ENCODE measurements at places on chromosomes 1 and 21.
A peak's percentile ranks its signal among the peaks of the same experiment; 100 is the strongest.

DNA sequence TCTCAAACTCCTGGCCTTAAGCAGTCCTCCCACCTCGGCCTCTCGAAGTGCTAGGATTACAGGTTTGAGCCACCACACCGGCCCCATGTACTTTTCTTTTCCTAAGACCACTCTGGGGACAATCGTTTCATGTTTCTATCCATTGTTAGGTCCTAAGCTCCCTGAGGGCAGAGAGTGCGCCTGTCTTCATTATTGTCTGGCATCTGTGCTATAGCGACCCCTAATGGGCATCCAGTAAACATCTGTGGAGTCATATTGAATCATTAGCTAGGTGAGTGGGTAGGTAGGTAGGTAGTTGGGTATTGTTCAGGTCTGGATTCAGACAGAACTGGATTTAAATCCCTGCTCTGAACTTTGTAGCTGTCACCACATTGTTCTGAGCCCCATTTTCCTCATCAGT is 66.1 kb downstream of the TMEM53 start:
- no peak overlapping the region for H3K27ac ChIP-seq
- no peak overlapping the region for H3K4me3 ChIP-seq
- H3K27me3 ChIP-seq = no peaks in the 10 kb centered on the region
- no peaks in the 10 kb centered on the region for H3K4me1 ChIP-seq
- no peaks in the 10 kb centered on the region for H3K36me3 ChIP-seq

GRCh38 chr1:1543706-1544099 is 3.3 kb upstream of the TMEM240 start:
- no peak for DNase-seq
- peaks cover 10% of the 10 kb centered on the region for H3K4me1 ChIP-seq
- no peaks in the 10 kb centered on the region for H3K27me3 ChIP-seq
- no peak overlapping the region for H3K27ac ChIP-seq
- H3K4me3 ChIP-seq = no peak overlapping the region
- no peaks in the 10 kb centered on the region for H3K36me3 ChIP-seq

- no peak overlapping the region for H3K4me3 ChIP-seq
- no peak for DNase-seq
- no peak overlapping the region for H3K27ac ChIP-seq
- H3K36me3 ChIP-seq = no peaks in the 10 kb centered on the region
These were observed 65.7 kb upstream of the NEK2 start for GRCh38 chr1:211741116-211741515.

DNA sequence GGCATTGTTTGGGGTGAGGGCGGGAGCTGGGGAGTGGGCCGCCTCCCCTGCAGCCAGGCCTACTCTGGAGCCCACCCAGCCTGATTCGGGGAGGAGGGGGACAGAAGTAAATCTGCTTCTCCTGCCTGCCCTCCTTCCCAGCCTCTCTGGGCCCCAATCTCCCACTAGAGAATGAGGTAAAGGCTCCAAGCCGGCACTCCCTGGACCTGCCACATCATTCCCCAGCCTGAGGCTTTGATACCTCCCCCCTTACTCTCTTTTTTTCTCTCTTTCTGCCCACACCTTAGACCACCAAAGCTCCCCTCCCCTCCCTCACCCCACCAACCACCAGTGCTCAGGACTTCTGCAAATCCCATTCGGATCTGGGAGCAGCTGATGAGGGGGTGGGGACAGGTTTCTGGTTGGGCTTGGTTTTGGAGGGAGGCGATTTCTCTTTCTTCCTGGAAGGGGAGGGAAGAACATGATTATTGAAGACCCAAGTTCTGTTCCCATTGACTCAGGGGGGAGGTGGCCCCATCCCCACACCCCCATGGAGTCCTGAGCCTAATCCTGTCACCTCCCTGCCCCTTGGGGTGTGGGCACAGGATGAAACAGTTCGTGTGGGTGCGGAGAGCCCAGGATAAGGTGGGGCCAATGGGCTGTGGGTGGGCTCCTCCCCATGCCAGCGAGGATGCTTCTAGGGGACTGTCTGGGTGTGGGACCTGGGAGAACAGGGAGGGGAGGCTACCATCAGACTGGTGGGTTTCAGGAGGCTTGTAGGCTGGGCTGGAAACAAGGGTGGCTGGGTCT is 1.3 kb downstream of the MAP7D1 start:
- H3K4me1 ChIP-seq = peaks cover 21% of the 10 kb centered on the region
- H3K27ac ChIP-seq = peak overlapping the region; percentile 98
- H3K4me3 ChIP-seq = peak overlapping the region; percentile 93
- no peaks in the 10 kb centered on the region for H3K27me3 ChIP-seq
- DNase-seq = no peak

GRCh38 chr1:35845766-35846165 is 37.2 kb upstream of the AGO1 start:
- H3K27ac ChIP-seq = no peak overlapping the region
- no peak for DNase-seq
- no peaks in the 10 kb centered on the region for H3K36me3 ChIP-seq
- no peaks in the 10 kb centered on the region for H3K27me3 ChIP-seq
- H3K4me1 ChIP-seq = no peaks in the 10 kb centered on the region
- no peak overlapping the region for H3K4me3 ChIP-seq

DNA sequence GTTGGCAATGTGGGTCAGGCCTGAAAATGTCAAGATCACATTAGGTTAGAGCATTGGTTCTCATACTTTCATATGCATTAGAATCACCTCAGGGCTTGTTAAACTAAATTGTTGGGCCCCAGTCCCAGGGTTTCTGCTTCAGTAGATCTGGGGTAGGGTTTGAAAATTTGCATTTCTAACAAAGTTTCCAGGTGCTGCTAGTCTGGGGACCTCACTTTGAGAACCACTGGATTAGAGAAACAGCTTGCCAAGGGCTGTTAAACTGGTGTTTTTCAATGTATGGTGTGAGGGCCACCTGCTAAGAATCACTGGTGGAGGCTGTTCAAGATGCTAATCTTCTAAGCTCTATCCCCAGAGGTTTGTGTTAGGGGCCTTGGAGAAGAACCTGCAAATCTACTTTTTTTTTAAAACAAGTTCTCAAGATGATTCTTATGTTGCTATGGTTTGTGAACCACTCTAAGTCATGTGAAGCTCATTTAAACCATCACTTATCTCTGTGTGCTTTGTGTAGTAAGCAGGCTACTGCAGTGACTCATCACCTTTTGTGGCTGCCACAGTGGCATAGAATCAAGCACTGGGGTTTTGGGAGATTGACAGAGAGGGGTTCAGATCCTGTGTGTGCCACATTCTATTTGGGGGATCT is 152.2 kb downstream of the S1PR1 start:
- no peaks in the 10 kb centered on the region for H3K36me3 ChIP-seq
- H3K27ac ChIP-seq = no peak overlapping the region
- H3K4me3 ChIP-seq = no peak overlapping the region
- no peaks in the 10 kb centered on the region for H3K27me3 ChIP-seq
- no peaks in the 10 kb centered on the region for H3K4me1 ChIP-seq

- peaks cover 16% of the 10 kb centered on the region for H3K4me1 ChIP-seq
- no peaks in the 10 kb centered on the region for H3K36me3 ChIP-seq
- DNase-seq = no peak
These were observed 62.8 kb downstream of the NRIP1 start for GRCh38 chr21:15001857-15002606.

DNA sequence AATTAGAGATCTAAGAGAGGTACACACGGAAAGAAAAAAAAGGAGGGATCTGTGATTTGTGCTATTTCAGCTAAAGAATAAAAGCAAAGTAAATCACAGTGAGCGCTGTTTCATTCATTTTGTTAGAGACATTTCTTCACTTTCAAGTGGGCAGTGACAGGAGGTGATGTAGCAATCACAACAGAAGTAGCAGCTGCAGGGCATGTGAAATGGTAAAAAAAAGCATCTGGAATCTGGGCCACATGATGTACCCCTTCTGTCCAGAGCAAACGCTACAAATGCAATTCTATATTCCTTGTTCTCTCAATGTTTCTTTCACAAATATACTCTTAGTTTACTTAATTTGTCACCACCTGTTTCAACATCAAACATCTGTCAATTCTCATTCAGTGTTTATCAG is 786.5 kb downstream of the LRRIQ3 start:
- no peak overlapping the region for H3K27ac ChIP-seq
- H3K4me1 ChIP-seq = no peaks in the 10 kb centered on the region
- H3K36me3 ChIP-seq = no peaks in the 10 kb centered on the region

- H3K4me1 ChIP-seq = peaks cover 3% of the 10 kb centered on the region
- DNase-seq = peak; percentile 86
- H3K27ac ChIP-seq = no peak within 1 kb of the TSS
- peak within 1 kb of the TSS; percentile 82 for H3K4me3 ChIP-seq
- H3K27me3 ChIP-seq = no peaks in the 10 kb centered on the region
These were observed at the start of gene ST6GALNAC3 for GRCh38 chr1:76074321-76075187. ST6GALNAC3 (plus strand) TSS chr1:76074746.

- no peak for DNase-seq
- no peak overlapping the region for H3K4me3 ChIP-seq
- H3K4me1 ChIP-seq = no peaks in the 10 kb centered on the region
- H3K27ac ChIP-seq = no peak overlapping the region
- no peaks in the 10 kb centered on the region for H3K36me3 ChIP-seq
These were observed 26.3 kb downstream of the SYDE2 start for GRCh38 chr1:85174503-85174902.

- no peak for DNase-seq
- no peaks in the 10 kb centered on the region for H3K27me3 ChIP-seq
- H3K4me3 ChIP-seq = no peak overlapping the region
- H3K4me1 ChIP-seq = no peaks in the 10 kb centered on the region
- H3K27ac ChIP-seq = no peak overlapping the region
These were observed 81.6 kb upstream of the DISP3 start for GRCh38 chr1:11397151-11397901.

GRCh38 chr1:24735509-24736375 is 9.5 kb upstream of the CLIC4 start:
- H3K4me3 ChIP-seq = no peak overlapping the region
- H3K27ac ChIP-seq = no peak overlapping the region
- H3K27me3 ChIP-seq = no peaks in the 10 kb centered on the region

GRCh38 chr1:93720956-93721626 is 39.5 kb upstream of the BCAR3 start:
- peaks cover 10% of the 10 kb centered on the region for H3K4me1 ChIP-seq
- no peak for DNase-seq
- no peak overlapping the region for H3K27ac ChIP-seq
- no peaks in the 10 kb centered on the region for H3K27me3 ChIP-seq
- H3K36me3 ChIP-seq = no peaks in the 10 kb centered on the region

DNA sequence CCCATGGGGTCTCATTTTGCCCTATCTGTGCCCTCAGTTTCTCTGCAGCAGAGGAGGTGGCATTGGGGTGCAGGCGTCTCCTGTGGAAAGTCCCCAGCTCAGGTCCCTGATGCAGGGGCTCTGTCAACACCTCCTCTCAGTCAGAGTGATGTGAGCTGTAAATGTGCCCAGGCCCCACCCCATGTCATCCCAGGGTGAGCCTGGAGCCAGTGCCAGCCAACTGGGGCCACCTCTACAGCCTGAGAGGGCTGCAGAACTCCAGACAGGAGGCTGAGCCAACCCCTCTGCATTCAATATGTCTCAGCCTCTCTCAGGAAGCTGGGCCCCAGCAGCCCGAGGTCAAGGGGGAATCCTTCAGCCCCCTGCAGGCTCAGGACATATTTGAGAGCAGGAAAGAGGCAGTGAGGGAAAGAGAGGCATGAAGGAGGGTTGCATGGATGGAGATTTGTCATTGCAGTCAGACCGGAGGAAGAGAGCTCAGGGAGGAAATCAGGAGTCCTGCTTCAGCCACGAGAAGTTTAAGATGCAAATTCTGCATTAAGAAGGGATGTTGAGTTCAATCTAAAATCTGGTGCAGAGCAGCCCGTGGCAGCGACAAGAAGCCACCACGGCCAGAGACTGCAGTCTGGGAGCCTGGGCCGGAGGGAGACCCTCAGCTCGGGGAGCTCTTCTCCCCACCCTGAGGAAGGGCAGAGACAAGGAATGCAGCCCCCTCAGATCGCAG is 288.2 kb upstream of the VAMP3 start:
- no peak for DNase-seq
- H3K36me3 ChIP-seq = no peaks in the 10 kb centered on the region
- no peak overlapping the region for H3K27ac ChIP-seq

GRCh38 chr1:230896779-230897178 is 28.5 kb upstream of the C1orf198 start:
- H3K4me1 ChIP-seq = peaks cover 2% of the 10 kb centered on the region
- no peak overlapping the region for H3K27ac ChIP-seq
- H3K4me3 ChIP-seq = no peak overlapping the region
- no peaks in the 10 kb centered on the region for H3K27me3 ChIP-seq

DNA sequence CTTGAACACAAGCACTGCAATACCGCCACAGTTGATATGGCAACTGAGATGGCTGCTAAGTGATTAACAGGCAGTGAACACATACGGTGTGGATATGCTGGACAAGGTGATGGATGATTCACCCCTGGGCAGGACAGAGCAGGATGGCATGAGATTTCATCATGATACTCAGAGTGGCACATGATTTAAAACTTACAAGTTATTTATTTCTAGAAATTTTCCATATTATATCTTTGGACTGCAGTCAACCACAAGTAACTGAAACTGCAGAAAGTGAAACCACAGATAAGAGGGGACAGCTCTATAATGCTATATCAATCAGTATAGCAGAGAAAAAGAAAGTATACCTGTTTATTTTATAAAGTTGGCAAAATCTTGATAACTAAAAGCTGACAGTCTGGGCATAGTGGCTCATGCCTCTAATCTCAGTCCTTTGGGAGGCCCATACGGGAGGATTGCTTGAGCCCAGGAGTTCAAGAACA is 47.9 kb downstream of the PHACTR4 start:
- H3K4me1 ChIP-seq = peaks cover 3% of the 10 kb centered on the region
- H3K36me3 ChIP-seq = no peaks in the 10 kb centered on the region
- H3K27ac ChIP-seq = no peak overlapping the region
- no peak for DNase-seq
- no peak overlapping the region for H3K4me3 ChIP-seq

DNA sequence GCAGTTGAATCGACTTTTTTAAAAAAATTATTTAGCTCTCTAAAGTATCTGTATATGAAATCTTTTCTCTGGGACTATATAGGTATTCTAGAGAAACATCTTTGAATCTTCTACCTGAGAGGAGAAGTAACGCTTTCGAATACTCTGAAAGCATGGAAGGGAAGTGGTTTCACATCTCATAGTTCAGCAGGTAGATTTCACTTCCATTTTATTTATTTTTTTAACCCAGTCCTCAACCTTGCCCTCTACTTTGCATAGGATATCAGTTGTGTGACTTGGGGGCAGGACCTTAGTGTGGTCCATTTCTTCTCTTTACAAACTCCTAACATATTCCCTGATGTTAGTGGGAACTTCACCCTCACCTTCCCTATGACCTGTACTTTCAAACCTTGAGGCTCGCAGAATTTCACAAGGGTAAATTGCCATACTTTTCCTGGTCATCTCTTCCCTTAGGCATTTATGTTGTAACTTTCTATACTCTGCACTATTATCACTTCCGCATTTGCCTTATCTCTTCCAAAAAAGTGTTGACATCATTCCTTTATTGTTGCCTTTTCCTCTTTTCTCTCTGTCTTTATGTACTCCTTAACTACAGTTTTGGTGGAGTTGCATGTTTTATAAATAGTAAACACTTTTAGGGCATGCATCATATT is 1208.5 kb upstream of the ADGRL4 start:
- H3K27me3 ChIP-seq = no peaks in the 10 kb centered on the region
- H3K36me3 ChIP-seq = no peaks in the 10 kb centered on the region
- no peak overlapping the region for H3K27ac ChIP-seq
- DNase-seq = no peak
- no peaks in the 10 kb centered on the region for H3K4me1 ChIP-seq

- no peaks in the 10 kb centered on the region for H3K4me1 ChIP-seq
- H3K4me3 ChIP-seq = no peak overlapping the region
- H3K27me3 ChIP-seq = no peaks in the 10 kb centered on the region
- H3K36me3 ChIP-seq = no peaks in the 10 kb centered on the region
These were observed 215.5 kb downstream of the KCNJ6 start for GRCh38 chr21:37700641-37701202.
